ENCODE measurements at places on chromosomes 12 and 14.

DNA sequence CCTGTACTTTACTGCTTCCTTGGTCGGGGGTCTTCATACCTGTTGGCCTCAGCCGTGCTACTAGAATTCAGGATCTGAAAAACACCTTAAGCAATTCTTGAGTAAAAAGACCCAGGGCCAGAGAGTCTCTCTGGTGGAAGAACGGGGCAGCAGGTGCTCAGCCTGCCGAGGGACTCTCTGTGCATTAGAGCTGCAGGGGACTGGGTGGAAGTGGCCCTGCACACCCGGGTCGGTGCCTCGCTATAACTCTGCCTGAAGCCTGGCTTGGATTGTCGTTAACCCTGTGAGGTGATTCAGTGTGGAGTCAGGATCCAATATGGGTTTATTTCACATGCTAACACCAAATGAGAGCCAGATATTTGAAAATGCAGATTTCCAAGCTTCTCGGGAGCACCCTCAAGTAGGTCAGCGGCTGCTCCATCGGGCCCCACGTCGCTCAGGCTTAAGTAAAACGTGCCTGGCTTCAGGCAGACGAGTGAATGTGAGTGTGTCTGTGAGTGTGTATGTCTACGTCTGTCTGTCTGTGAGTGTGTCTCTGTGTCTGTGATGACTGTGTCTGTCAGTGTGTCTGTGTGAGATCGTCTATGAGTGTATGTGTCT lies 35.1 kb upstream of the C14orf180 start:
- DNase-seq, result no peak

GRCh38 chr12:57611827-57612710 lies 834 bp downstream of the ARHGEF25 start:
- no peak for DNase-seq

DNA sequence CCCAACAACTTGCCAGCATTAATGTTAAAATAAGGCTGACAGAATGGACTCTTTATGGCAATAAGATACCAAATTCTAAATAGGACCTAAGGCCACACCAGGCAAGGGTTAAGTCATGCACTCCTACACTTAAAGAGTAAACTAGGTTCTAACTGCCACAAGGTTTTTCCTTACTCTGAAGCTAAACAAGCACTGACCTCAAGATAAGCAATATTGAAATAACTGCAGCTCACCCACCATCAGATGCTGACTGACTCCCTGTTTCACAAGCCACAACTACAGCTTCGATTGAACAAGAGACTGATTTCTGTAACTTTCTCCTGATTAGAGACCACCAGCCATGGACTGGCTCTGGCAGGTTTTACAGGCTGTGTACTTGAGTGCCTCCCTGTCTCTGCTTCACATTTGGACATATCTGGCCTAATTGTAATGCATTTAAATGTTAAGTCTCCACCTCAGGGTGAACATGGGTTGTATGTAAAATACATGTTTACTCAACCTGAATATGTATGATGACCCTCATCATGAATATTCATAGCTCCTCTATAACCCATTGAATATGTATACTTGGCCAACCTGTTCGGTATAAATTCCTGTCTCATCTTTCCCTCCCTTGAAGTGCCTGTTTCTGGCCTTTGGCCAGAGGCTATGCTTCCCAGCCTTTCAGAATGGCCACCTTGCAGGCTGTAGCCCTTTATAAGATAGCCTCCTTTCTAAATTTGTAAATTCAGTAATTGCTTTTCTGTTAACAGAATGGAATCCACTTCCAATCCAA lies 70.5 kb upstream of the DAAM1 start:
- no peak for DNase-seq

GRCh38 chr12:96698965-96699364 lies 208.1 kb upstream of the NEDD1 start:
- DNase-seq, result no peak

DNA sequence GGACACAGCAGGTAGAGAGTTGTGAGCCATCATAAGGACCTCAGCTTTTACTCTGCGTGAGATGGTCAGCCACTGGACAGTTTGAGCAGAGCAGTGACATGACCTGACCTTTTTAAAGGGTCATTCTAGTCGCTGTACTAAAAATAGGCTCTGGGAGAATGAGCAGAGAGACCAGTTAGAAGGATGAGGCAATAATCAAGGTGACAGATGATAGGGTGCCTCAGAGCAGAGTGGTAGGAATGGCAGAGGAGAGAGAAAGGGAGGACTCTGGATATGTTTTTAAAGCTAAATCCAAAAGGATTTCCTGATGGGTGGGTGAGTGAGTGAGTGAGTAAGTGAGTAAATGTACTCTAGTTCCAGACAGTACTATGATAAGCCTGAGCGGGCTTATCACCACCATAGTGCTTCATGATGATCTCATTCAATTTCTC lies 83.6 kb upstream of the ARHGAP5 start:
- no peak for DNase-seq

- DNase-seq, result no peak
These were observed 13.5 kb downstream of the C12orf71 start for GRCh38 chr12:27068863-27069262.

Data from natural killer cell (primary cell).